Suprapubic skin (tissue), 4 donors: ENCODE measurements at places on chromosomes 2 and 18.

DNA sequence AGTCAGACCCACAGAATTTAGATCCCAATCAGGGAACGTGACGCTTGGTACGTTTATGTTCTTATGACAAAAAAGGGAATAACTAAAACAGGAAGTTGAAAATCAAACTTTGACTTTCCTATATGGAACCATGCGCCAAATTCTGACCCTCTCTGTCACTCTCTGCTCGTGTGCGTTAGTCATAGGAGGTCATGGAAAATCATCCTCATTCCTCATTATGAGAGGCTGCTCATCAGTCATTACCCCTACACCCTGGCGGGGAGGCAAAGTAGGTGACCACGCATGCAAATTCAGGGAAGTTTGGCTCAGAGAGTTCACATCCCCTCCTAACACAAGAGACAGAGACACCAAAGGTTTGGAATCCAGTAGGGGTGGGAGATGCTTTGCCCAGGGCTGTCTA, 15.5 kb downstream of the IL1F10 start:
- no peak for DNase-seq

- no peak for DNase-seq
These were observed 649.8 kb downstream of the ARHGAP15 start for GRCh38 chr2:143779021-143779420.

DNA sequence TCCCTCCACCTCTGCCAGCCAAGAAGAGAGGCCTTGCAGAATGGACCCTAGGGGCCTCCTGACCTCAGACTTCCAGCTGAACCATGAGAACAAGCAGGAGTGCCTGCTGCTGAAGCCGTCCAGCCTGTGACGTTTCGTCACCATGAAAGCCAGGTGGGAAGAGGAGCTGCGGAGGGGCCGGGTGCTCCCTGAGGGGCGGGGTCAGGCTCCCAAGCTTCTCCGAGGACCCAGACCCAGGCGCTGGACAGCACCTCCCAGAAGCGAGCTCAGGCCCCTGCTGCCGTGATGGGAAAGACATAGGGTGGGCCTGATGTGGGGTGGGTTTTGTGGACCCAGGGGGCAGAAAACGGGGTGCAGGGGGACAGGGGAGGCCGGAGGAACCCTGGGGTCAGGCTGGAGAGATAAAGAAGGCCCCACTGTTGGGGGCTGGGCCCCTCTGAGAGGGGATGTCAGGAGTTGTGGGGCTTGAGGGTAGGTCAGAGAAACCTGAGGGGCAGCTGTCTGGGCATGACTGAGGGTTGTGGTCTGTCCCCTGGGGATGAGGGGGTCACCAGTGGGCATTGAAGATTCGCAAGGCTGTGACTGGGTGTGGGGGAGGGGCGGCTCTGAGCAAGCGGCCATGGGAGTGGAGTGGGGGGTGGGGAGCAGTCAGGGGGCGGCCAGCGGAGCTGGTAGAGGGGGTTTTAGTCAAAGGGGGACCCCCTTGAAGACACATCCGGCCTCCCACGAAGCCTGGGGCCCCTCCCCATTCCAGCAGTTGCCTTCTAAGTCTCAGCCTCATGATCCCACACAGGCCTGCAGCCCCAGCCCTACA, 73.4 kb upstream of the ODC1 start:
- DNase-seq: peak; percentile 37

GRCh38 chr2:230537531-230537976, 121.6 kb downstream of the SP100 start:
- no peak for DNase-seq

DNA sequence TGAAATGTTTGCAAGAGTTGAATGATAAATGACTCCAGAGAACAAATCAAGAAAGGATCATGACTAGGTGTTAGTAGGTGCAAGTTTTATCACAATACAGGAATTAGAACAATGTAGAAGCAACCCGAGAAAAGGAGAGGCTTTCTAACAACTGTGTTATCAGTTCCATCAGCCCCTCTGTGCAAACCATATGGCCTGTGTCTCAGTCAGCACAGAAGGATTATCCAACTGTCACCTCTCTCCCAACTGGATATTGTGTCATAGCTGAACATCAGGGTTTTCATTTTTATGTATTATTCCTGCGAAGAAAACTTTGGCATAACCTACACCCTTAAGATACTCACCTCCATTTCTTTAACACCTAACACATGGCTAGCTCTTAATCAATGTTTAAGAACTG, 321.6 kb upstream of the RND3 start:
- DNase-seq: no peak

GRCh38 chr18:36264283-36264682, 33.2 kb upstream of the FHOD3 start:
- DNase-seq: no peak

- DNase-seq: no peak
These were observed 91.6 kb downstream of the ITGB1BP1 start for GRCh38 chr2:9331704-9332103.

- DNase-seq: no peak
These were observed 63.2 kb downstream of the G6PC2 start for GRCh38 chr2:168964251-168964807.

- no peak for DNase-seq
These were observed 104.4 kb upstream of the GLI2 start for GRCh38 chr2:120631236-120631635.

DNA sequence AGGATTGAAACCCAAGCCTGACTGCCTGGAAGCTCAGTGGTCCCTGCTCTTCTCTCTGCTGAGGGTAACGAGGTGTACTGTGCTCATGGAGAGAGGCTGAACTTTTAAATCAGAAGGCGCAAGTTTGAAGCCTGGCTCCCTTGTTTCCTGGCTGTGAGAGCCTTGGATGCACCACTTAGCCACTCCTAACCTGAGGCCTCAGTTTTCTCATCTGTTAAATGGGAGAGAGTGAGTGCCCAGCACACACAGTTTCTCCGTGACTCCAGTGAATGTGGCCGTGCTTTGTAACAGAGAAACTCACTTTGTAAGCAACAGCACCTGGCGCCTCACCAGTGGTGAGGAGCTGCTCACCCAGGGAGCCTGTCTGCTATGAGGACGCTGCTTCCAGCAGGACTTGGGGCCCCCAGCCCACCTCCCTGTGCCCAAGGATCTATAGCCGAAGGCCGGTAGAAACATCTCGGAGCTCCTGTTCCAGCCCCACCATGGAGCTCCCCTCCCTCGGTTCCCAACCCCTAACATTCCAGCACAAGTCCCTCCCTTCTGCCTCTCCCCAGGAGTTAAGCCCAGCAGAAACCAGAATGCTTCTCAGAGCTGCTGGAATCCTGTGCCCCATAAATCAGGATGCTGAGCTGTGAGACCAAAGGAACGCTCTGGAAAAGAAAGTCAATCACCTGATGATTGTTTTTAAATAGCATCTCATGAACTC, 20.3 kb upstream of the KCNK3 start:
- DNase-seq: no peak

- DNase-seq: peak; percentile 81
These were observed 638 bp upstream of the IRS1 start for GRCh38 chr2:226799976-226800940.

- DNase-seq: no peak
These were observed 357.9 kb upstream of the NRP2 start for GRCh38 chr2:205324355-205324754.

GRCh38 chr2:24456599-24457556, 34.2 kb upstream of the NCOA1 start:
- DNase-seq: no peak

- DNase-seq: no peak
These were observed 20.9 kb downstream of the DHRS9 start for GRCh38 chr2:169090133-169090820.

- DNase-seq: no peak
These were observed 63.3 kb upstream of the GALNT5 start for GRCh38 chr2:157194097-157194688.

GRCh38 chr2:196247114-196247975, 76.0 kb upstream of the STK17B start:
- DNase-seq: no peak

GRCh38 chr18:9434122-9434701, 41.1 kb upstream of the RALBP1 start:
- DNase-seq: no peak

DNA sequence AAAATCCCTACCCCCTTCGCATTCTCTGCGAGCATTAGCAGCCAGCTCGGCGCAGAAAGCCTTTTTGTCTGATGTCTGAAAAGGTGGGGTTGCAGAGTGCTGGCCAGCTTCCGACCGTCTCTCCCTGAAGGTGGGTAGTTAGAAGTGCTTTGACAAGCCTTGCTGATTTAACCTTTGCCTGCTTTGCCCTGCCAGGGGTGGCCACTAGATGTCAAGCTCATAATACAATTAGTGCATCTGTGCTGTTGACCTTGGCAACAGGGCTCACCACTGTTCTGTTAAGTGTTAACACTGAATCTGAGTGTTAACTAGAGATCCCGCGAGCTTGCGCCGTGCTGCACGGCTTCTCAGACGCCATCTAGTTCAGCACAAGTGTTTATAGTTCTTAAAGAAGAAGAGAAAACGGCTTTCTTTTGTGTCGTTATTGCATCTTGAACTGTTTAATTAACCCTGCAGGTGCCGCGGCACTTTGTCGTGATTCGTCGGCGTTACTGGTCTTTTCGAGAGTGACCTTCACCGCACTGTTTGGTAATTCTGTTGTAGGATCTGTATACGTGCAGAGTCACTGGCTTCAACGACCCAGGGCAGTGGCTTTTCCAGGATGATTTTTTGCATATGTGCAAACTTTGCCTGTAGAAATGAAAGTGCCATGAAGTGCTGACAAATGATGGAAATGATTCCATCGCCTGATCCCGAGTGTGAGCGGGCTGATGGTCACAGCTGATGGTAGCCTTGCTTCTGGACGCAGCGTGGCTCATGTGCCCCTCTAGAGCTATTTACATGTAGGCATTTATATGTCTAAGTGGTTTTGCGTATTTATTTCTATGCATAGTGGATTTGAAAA, 5.5 kb downstream of the SALL3 start:
- DNase-seq: no peak

- no peak for DNase-seq
These were observed 202.7 kb downstream of the BCL11A start for GRCh38 chr2:60350791-60351190.

GRCh38 chr2:174004905-174005605, 39.9 kb upstream of the SP3 start:
- DNase-seq: no peak

DNA sequence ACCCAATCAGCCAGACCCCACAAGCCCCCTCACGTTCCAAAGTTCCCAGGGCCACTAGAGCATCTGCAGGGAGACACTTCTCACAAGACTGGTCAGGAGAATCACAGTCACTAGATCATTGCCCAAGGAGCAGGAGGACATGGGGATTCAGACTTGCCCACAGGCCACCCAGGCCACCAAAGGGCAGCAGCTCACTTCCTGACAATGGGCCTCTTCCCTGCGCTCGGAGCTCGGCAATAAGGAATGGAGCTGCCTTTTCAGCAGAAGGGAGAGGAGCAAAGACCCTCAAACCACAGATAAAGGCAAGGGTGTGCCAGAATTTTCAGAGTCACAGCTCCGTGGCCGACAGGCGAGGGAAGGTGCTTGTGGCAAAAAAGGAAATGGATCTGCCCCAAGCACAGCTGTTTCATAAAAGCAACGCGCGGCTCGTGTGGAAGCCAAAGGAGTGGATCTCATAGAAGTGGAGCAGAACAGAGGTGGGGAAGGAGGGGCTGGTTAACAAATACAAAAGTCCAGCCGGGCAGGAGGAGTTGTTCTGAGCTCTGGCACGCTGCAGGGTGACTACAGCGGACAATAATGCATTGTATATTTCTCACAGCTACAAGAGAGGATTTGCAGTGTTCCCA, 72.1 kb downstream of the EDAR start:
- no peak for DNase-seq

DNA sequence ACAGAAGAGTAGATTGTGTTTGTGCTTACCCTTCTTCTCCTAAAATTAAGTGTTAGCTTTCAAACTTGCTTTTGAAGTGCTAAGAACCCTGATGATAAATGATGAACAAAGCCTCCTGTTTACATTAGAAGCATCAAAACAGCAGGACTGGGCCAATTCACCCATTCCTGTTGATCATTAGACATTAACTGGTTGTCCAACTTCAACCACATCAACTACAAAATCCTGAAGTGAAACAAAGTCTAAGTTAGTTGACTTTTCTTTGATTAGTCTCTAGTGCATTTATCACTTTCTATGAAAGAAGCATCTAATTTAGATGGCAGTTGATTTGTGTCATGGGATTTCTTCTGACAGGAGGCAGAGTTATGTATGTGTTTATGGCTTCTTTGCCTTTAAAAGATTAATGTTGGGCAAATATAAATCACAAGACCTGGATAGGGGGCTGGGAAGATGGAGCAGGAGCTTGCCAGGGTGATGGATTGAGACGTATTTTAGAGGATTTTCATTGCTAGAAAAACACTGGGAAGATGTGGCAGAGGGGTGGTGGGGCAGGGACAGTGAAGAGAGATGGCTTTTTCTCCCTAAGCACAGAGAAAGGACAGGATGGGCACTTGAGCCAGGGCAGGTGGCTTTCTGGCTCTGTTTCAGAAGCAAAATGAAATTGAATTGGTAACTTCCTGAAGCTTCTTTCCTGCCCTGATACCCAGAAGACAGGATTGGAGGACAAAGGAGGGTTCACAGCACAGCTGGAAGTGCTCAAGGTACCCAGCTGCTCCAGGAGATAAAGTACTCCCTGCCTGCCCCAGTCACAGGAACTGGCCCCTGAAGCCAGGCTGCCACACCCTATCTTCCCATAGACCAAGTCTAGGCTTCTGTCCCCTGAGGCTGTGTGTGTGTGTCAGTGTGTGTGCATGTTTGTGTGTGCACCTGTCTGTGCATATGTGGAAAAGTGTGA, 20.5 kb downstream of the GYPC start:
- no peak for DNase-seq

- DNase-seq: no peak
These were observed 53.9 kb upstream of the RAB27B start for GRCh38 chr18:54774423-54774822.

- DNase-seq: no peak
These were observed 502.4 kb downstream of the FBXO15 start for GRCh38 chr18:73645160-73645715.

DNA sequence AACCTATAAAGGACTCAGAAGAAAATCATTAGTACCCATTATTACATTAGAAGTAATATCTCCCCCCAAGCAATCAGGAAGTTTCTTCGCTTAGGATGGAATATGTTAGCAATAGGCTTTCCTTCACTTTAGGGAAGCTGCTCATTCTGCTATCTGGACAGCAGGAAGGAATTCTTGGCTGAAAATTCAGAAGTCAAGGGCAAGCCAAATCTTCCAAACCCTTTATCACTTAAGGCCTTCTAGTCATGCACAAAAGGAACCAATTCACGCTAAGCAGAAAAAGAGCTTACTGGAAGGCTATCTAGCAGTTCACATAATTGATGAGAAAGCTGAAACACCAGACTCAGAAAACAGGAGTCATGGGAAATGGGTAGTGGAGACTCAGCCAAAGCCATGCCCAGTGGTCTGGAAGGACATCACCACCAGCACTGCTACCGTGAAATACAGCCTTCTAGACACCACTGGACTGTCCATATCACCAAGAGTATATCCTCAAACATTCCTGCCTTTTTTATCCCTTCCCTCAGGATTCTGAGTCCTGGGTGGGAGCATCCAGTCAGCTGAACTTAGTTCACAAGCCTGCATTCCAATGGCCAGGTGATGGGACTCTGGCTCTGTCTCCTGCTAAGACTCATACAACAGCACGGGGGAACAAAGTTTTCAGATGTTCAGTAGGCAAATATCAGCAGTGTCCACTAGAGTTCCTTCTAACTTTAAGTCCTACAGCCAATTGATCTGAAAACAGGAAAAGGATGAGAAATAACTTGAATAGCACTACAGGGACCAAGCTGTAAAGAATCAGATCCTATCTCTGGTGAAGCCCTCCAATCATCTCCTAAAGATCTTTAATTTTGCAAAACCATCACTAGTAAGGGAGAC, 14.8 kb upstream of the ADAM17 start:
- DNase-seq: no peak

- DNase-seq: no peak
These were observed 7.6 kb downstream of the POU3F3 start for GRCh38 chr2:104861351-104862057.

- DNase-seq: no peak
These were observed 66.5 kb downstream of the STK39 start for GRCh38 chr2:168180914-168181313.
